ENCODE measurements at places on chromosomes 16 and 17.

- peak; percentile 90 for DNase-seq
These were observed at the start of gene FA2H for GRCh38 chr16:74774223-74775139. FA2H (minus strand) TSS chr16:74774820; CDS start chr16:74774755, 65 bp downstream.

DNA sequence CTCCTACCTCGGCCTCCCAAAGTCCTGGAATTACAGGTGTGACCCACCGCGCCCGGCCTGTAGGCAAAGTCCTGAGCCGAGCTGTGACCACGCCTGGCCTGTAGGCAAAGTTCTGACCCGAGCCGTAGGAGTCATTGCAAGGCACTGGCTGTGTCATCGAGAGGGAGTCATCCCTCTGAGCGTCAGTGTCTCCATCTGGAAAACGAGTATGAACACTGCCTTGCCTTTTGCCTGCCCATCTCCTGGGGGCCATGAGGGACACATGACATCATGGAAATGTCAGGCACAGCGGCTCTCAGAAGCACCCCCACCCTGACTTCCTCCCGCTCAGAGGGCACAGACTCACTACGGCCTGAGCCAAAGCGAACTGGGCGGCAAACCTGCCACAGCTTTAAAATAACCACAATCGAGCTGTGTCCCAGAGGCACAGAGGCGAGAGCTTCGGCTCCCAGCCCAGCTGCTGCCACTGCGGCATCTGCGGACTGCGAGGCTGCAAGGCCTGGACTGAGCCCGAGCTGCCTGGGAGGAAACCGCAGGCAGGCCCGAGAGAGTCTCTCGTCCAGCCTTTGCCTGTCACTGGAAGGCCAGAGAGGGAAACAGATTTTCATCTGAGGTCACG is 50.8 kb downstream of the RPH3AL start:
- no peak for DNase-seq

DNA sequence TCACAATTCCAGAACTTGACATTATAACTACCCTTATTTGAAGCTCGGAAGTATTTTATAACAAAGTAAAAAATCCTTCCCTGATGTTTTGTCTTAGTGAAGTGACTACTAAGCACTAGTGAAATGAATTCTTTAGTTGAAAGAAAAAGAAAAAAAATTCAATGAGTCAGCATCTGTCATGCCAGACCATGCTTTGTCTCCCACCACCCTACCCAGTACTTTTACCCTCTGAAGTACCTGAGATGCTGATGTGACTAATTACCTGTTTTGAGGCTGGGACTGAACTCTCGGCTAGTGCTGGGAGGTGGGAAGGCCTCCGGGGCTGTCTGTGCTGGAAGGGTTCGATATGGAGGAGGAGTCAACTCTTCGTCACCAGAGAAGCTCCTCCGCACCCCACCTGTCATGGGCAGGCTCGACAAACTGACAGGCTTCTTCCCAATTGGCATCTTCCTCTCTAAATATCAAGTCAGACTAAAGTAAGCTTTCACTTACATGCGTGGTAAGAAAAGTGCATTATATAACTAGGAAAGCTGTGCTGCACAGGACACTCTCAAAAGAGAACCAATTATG is 19.6 kb downstream of the NME2 start:
- DNase-seq, result no peak

DNA sequence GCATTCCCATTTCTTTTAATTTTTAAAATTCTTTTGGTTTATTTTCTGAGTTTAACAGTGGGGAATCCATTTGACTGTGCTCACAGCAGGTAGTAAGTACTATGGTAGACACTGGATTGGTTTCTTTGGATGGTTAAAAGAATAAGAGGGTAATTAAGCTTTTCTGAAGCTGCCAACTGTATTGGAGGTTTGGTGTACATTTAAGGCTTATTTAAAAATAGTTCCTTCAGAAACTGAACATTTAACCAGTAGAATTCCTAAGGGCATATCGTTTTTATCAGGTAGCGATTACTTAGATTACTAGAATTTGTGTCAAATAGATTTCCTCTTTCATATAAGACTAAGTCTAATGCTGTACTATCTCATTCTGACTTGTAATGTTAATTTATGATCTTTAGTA is 162.4 kb downstream of the PPM1E start:
- no peak for DNase-seq

DNA sequence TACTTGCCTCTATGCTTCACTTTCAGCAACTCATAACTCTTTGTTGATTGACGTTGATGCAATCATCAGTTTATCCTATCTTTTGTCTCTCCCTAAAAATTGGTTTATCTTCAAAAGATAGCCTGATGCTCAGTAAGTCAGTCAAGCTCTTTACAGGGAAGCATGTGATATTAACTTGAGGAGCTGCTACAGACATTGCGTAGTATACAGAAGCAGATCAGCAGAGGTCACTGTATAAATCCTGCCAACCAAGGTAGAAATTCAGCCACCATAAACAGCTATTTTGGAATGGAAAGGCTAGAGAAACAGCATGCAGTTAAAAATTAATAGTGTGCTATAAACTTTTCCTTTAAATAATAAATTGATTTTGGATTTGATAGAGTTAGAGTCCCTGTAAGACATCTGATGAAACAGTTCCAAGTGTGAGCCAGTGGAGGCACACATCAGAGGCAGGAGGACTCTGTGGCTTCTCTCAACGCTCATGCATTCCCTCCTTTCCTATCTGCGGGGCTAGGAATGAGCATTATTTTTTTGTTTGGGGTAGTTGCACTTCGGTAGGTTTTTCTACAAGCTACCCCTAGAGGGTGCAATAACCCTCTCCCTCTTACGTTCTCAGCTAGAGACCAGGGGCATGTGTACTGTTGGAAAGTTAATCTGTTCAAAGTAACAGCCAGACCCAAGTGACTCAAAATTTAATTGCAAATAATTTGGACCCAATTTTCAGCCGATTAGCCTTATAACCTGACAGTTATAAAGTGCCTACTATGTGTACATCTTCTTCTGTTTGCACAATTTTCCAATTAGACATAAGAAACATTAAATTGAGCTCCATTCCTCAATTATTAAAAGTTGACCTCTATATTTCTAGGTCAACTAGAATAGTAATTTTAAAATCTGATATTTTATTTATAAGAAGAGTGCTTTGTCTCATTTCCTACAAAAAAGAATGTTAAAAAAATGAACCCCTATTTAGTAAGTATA is 647.7 kb upstream of the SOX9 start:
- DNase-seq, result peak; percentile 3

GRCh38 chr17:75344666-75345065 is 55.4 kb upstream of the SLC25A19 start:
- DNase-seq, result no peak

DNA sequence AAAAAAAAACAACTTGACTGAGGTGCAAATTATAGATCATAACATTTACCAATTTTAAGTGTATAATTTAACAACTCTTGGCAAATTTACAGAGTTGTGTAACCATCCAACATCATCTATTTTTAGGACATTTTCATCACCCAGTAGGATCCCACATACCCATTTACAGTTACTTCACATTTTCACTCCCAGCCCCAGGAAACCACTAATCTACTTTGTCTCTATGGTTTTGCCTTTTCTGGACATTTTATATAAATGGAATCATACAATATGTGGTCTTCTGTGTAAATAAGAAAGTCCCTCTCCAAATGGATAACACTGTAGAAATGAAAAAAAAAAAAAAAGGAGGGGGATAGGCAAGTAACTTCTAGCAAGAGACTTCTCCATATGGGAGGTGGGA is 26.1 kb upstream of the XYLT1 start:
- no peak for DNase-seq

DNA sequence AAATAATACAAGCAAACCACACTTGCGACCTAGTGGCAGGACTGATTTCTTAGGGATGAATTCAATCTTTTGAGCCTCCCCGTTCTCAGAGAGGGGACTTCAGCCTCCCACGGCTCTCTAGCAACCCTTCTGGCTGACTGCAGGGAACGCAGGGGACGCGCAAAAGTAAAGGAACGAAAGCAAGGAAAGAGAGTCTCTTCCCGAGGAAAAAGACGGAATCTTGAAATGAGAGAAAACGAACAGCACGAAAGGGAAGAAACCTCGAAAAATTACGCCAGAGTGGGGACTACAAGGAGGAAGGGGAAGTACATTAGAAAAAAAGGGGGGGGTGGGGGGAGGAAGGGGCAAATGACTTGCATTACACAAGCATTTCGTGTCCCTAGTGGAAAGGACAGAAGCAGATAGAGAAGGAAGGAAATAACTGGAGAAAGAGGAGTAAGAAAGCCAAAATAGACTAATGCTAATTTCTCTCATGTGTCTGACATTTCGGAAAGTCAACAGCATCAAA is 1.2 kb downstream of the GRB2 start:
- DNase-seq, result no peak

GRCh38 chr16:57471852-57472664 is 9.6 kb downstream of the POLR2C start:
- DNase-seq, result no peak

- no peak for DNase-seq
These were observed 28.0 kb downstream of the CUEDC1 start for GRCh38 chr17:57927048-57927723.

- no peak for DNase-seq
These were observed 6.8 kb upstream of the SMTNL2 start for GRCh38 chr17:4577386-4577993.

DNA sequence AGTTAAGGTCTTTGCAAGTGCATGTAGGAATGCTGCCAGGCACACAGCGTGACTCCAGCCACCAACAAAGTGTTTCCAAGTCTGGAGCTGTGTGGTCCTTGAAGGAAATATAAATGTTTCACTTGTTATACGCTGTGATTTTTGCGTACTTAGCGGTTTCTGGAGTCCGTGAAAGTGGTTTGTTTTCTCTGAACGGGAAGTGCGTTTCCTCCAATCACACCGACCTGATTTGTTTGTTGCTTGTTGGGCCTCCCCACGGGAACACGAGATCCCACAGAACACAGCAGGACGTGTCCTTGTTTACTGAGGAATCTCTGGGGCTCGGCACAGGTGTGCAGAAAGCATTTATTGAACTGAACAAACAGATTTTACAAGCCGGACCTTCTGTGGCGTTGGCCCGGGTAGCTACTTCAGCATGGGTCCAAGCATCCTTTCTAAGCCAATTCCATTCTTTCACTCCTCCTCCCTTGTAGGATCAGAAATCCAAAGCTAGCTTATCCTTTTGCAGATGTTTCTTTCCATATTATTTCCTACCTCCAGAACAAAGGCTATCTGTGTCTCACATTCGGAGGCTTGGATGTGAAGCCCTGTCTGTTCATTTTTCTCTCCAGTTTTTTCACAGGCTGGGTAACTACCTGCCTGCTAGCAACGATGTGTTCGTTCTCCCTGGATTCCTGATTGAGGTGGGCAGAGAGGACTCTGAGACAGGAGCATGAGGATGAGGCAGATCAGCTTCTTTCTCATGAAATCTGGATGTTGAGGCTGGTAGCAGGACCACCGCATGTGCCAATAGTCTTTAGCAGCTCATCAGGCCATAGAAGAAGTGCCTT is 44.6 kb downstream of the ABAT start:
- DNase-seq, result no peak

- DNase-seq, result no peak
These were observed 446.2 kb downstream of the HS3ST4 start for GRCh38 chr16:26137956-26138355.

DNA sequence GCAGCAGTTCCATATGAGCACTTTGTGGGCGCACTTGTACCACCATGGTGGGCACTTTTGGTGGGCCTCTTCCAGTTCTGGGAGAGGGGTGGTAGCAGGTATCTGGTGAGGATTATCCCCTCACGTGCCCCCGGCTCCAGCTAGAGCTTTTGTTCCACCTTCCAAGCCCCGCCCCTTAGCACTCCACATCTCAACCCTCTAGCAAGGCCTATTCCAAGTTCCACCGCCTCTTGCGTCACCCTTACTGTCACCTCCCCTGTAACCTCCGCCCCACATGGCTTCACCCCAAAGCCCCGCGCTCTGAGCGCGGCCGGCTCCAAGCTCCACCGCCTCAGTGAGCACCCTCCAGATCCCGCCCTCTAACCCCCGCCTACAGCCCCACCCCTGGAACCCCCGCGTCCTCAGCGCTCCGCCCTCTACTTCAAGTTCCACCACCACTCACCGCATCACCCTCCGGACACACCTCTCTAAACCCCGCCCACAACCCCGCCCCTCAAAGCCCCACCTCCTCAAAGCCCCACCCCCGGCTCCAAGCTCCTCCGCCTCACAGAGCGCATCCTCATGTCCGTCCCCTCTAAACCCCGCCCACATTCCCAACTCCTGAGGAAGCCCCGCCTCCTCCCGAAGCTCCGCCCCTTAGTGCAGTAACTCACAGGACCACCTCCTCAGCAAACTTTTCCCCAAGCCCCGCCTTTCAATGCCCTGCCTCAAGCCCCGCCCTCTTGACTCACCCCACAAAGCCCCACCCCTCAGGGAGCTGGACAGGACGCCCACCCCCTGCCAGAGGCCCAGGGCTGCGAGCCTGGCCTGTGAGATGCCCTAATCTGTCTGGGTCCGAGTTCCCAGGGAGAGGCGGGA is 11.1 kb downstream of the SCN4A start:
- peak; percentile 54 for DNase-seq

DNA sequence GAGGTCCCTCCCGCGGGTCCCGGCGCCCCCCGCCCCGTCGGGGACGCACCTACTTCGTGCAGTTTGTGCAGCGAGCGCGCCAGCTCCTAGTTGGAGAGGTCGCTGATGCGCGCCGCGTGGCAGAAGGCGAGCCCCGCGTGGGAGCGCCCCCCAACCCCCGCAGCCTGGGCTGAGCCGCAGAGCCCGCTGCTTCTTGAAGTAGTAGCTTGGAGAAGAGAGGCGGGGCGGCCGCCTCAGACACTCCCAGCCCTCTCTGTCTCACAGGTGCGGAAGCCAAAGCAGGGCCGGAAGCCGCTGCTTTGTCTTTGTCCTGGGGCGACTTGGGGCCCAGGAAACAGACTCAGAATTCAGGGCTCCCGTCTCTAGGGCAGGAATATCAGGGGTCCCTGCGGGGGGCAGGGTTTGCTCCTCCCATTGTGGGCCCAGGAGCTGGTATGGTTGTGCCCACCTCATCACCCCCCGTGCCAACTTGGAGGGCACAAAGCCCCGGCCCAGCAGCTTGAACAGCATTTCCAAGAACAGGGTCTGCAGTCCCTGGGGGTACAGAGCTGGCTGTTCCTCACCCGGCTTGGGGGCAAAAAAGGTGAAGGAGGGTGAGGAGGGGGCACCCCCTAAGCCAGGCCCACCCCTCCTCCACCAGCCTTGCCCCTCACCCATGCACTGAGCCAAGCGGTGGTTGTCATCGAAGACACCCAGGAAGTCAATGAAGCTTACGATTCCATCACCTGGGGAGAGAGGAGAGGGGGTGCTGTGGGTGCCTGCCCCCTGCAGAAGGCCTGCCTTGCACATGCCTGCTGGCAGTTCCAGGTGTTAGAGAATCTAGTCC is 13.5 kb downstream of the SPATA32 start:
- DNase-seq, result peak; percentile 95

- DNase-seq, result peak; percentile 61
These were observed 12.1 kb downstream of the TTLL6 start for GRCh38 chr17:48804936-48805411.
